ENCODE measurements at places on chromosomes 4 and X.

DNA sequence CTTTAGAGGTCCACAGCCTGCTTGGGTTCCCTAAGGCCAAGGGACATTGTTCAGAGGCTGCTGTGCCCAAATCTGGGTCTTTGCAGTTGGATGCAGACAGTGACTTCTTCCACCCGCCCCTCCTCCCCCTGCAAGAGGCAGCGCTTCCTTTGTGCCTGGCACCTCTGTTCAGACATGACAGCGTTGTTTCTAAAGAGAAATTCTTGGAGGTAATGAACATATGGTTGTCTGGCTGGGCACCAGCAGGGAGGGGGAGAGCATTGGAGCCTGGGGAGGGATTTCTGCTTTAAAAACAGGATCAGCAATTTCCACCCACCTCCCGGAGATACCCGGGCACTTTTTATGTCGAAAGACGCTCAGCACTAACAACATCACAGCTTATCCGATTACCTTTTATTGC, 51.5 kb downstream of the PSAPL1 start:
- H3K4me1 ChIP-seq = no peaks in the 10 kb centered on the region
- H3K27me3 ChIP-seq = peaks cover 11% of the 10 kb centered on the region
- H3K27ac ChIP-seq = no peak overlapping the region
- no peak for DNase-seq
- H3K36me3 ChIP-seq = no peaks in the 10 kb centered on the region

- H3K27me3 ChIP-seq = no peaks in the 10 kb centered on the region
- peak; percentile 2 for DNase-seq
- peak overlapping the region; percentile 59 for H3K4me3 ChIP-seq
Observed at GRCh38 chrX:104113222-104113965, 1.1 kb downstream of the ZCCHC18 start.

GRCh38 chr4:181507938-181508337, 735.3 kb upstream of the TENM3 start:
- no peak overlapping the region for H3K27ac ChIP-seq
- no peak for DNase-seq
- no peaks in the 10 kb centered on the region for H3K4me1 ChIP-seq
- H3K27me3 ChIP-seq = peaks cover 3% of the 10 kb centered on the region
- H3K36me3 ChIP-seq = no peaks in the 10 kb centered on the region

DNA sequence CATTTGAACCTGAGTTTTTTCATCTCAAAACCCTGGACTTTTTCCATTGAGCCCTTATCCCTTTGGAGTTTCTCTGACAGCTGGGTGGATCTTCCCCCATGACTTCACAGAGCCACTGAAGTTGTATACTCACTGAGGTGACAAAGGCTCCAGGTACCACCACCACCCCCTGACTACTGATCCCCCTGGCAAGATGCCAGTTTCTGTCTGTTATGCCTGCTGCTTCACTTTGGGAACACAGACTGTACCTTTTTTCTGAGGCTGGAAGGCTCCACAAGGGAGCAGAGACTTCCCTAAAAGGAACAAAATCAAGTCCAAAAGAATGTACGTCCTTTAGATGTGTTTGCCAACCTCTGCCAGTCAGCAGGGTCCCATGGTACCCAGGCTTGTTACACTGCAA, 160.3 kb upstream of the JADE1 start:
- H3K4me1 ChIP-seq = no peaks in the 10 kb centered on the region
- no peak overlapping the region for H3K4me3 ChIP-seq
- DNase-seq = no peak
- no peaks in the 10 kb centered on the region for H3K36me3 ChIP-seq
- H3K27me3 ChIP-seq = no peaks in the 10 kb centered on the region

DNA sequence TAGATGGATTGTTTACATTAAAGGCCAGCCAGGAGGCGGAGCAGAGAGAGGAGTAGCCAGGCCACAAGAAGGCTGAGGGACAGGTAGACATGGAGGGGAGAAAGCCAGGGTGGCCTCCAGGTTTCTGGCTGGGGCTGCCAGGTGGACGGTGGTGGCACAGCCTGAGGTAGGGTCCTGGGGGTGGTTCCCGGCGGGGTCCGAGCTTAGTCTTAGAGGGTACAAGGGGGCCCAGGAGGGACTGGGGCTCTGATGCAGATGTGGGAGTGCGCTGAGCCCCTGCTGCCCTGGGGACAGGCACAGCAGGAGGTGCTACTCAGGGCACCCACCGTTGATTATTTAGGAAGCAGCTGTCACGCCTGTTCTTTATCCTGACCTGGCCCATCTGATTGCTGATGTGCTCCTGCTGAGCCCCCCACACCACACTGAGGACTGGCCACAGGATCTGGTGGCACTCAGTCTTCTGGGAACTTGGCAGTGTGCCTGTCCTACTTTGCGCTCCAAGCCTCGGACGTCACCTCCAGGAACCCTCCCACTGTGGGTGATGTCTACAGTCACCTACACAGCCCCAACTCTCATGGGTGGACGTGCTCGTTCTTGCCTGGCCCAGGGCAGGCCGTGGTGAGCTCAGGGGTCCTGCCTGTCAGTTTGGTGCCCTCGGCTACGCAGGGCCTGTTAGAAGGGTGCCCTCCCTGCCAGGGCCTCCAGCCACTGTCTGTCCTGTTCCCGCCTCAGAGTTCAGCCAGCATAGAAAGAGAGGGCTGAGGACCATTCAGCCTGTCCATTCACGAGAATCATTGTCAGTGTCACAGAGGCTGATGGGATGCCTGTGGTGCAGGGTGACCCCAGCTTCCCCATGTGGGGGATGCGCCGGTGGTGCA, 12.0 kb downstream of the WFS1 start:
- H3K4me1 ChIP-seq = no peaks in the 10 kb centered on the region
- H3K27me3 ChIP-seq = no peaks in the 10 kb centered on the region
- no peak overlapping the region for H3K27ac ChIP-seq

- H3K27me3 ChIP-seq = no peaks in the 10 kb centered on the region
- H3K4me3 ChIP-seq = peak within 1 kb of the TSS; percentile 87
- peak within 1 kb of the TSS; percentile 100 for H3K27ac ChIP-seq
- H3K4me1 ChIP-seq = peaks cover 22% of the 10 kb centered on the region
- peaks cover 26% of the 10 kb centered on the region for H3K36me3 ChIP-seq
- DNase-seq = peak; percentile 14
Observed at GRCh38 chr4:185396724-185397385, at the start of gene ANKRD37. ANKRD37 (plus strand) TSS chr4:185396841; CDS start chr4:185396924, 83 bp downstream.

GRCh38 chr4:26175006-26175786, 145.6 kb upstream of the RBPJ start:
- peaks cover 7% of the 10 kb centered on the region for H3K27me3 ChIP-seq
- no peak overlapping the region for H3K27ac ChIP-seq

DNA sequence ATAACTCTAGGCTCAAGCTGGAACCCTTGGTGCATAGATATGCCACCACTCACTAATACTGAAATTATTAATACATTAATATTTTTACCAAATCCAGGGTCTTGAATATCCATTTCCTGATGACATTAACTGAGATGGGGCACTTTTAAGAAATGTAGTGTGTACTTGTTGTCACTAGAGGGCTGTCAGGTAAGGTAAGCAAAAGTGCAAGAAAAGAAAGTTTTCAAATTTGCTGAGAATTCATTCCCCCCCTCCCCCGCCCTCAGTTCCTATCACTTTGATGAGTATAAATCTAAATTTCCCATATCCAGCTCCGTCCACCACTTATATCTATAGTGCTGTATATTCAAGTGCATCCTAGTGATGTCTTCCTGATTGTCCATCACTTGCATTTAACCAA, 20.5 kb upstream of the WDR44 start:
- DNase-seq = no peak
- no peak overlapping the region for H3K27ac ChIP-seq
- no peaks in the 10 kb centered on the region for H3K36me3 ChIP-seq

DNA sequence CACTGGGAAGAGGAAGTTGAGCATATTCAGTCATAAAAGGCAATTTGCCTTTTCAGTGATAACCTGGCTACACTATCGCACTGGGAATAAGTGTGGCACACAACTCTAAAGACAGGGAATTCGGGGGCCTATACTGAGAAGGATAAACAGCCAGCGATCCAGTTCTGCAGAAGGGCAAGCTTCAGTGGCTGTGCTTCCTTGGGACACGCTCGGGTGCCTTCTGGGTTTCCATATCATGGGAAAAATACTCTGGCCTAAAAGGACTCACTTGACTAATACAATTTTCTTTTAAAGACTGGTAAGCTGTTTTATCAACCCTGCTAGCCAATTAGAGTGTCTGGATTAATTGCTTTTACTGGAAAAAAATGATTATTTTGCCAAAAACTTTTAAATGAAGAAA, 58.5 kb downstream of the TENM3 start:
- DNase-seq = no peak
- H3K36me3 ChIP-seq = no peaks in the 10 kb centered on the region

GRCh38 chr4:6355052-6355451, 85.4 kb downstream of the WFS1 start:
- DNase-seq = no peak
- no peaks in the 10 kb centered on the region for H3K4me1 ChIP-seq
- no peaks in the 10 kb centered on the region for H3K36me3 ChIP-seq
- no peak overlapping the region for H3K4me3 ChIP-seq

DNA sequence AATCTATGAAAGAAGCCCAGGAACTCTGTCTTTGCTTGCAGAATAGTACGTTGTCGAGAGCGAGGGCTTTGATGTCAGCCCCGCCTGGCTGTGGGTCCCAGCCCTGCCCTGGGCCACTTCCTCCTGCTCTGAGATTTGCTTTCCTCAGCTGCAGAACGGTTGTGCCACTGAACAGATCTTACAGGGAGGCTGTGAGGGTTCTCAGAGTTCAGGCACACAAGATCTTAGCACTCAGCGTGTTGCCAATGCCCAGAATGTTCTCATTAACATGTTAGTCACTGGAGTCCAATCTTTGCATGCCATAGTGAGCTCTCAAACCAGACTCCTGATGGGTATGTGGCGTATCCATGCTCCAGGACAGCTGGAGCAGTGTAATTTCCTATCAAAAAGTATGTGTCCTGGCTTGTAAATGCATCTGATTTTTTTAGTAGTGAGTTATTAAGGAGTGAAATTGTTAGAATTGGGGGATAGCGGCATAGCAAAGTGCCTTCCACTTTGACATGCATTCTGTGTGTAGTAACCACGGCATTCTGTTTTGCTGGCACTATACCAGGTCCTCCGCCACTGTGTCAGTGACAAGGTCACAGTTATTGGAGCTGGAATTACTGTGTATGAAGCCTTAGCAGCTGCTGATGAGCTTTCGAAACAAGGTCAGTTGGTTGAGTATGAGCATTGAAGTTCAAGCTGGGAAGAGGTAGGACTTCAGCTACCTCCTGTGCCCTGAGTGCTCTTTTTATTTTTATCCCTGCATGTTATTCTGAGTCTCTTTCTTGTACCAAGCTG, 31.6 kb downstream of the TKTL1 start:
- no peaks in the 10 kb centered on the region for H3K27me3 ChIP-seq
- no peak overlapping the region for H3K27ac ChIP-seq
- no peaks in the 10 kb centered on the region for H3K36me3 ChIP-seq
- no peak for DNase-seq

DNA sequence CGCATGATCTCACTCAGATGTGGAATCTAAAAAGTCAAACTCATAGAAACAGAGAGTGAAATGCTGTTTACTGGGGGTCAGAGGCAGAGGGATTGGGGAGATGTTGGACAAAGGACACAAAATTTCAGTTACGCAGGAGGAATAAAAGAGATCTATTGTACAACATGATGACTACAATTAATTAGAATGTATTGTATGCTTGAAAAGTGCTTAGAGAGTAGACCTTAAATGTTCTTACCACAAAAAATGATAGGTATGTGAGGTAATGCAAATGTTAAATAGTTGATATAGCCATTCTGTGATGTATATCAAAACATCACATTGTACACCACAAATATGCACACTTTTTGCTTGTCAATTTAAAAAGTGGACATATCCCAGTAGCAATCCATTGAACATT, 36.1 kb upstream of the PHKA2 start:
- H3K4me3 ChIP-seq = no peak overlapping the region
- no peak overlapping the region for H3K27ac ChIP-seq
- H3K4me1 ChIP-seq = no peaks in the 10 kb centered on the region
- no peaks in the 10 kb centered on the region for H3K36me3 ChIP-seq

- no peak for DNase-seq
- peaks cover 51% of the 10 kb centered on the region for H3K4me1 ChIP-seq
- no peaks in the 10 kb centered on the region for H3K27me3 ChIP-seq
- no peaks in the 10 kb centered on the region for H3K36me3 ChIP-seq
- H3K27ac ChIP-seq = peak overlapping the region; percentile 4
- no peak overlapping the region for H3K4me3 ChIP-seq
Observed at GRCh38 chr4:84915396-84915780, 51.1 kb downstream of the WDFY3 start.

DNA sequence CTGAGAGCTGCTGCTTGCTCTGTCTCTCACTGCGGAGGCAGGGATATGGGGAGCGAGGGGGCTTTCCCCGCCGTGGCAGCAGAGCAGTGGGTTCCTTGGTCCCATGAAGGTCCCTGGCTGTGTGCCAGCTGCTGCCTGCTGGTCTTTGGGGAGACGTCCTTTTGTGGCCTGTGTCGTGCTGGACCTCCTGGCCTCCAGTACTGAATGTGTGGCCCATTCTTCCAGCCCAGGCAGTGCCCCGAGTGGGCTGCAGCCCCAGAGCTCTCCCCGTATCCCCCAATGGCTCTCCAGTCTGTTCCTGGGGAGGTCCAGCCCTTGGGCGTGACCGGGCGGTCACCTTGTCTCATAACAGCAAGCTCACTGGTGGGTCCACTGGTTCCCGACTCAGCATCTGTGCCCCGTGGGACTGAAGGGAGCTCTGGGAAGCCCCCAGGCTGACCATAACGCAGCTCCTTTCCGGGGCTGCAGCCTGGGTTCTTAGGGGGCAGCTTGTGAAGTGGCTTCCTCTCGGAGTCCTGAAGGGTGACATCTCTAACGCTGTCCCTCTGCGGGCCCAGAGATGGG, 115.6 kb downstream of the SMIM20 start:
- no peak overlapping the region for H3K4me3 ChIP-seq
- no peak overlapping the region for H3K27ac ChIP-seq
- H3K27me3 ChIP-seq = no peaks in the 10 kb centered on the region
- DNase-seq = no peak
- H3K4me1 ChIP-seq = no peaks in the 10 kb centered on the region

GRCh38 chrX:42028109-42028508, 104.8 kb upstream of the CASK start:
- no peaks in the 10 kb centered on the region for H3K27me3 ChIP-seq
- no peak overlapping the region for H3K27ac ChIP-seq
- H3K4me1 ChIP-seq = no peaks in the 10 kb centered on the region
- H3K36me3 ChIP-seq = no peaks in the 10 kb centered on the region
- no peak for DNase-seq

GRCh38 chr4:69147334-69147733, 51.1 kb downstream of the UGT2B7 start:
- no peak for DNase-seq
- H3K36me3 ChIP-seq = no peaks in the 10 kb centered on the region

GRCh38 chrX:129529685-129530281, 6.5 kb upstream of the SMARCA1 start:
- H3K36me3 ChIP-seq = no peaks in the 10 kb centered on the region
- no peak for DNase-seq
- H3K4me1 ChIP-seq = no peaks in the 10 kb centered on the region
- H3K27ac ChIP-seq = no peak overlapping the region
- H3K4me3 ChIP-seq = no peak overlapping the region

Data from gastrocnemius medialis (tissue), 4 donors.